ENCODE measurements at places on chromosomes 5 and 9. TPM values are rescaled to one million over a fixed set of nuclear protein-coding genes. Genes with fewer than 3 reads are reported as not detected.

DNA sequence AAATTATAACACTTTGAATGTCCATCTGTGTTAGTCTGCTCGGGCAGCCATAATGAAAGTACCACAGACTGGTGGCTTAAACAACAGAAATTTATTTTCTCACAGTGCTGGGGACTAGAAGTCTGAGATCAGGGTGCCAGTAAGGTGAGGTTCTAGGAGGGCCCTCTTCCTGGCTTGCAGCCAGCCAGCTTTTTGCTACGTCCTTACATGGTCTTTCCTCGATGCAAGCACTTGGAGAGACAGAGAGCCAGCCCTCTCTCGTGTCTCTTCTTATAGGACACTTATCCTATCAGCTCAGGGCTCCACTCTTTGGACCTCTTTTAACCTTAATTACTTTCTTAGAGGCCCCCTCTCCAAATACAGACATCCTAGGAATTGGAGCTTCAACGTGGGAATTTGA lies 351.8 kb downstream of the SPOCK1 start:
- no peak overlapping the region for H3K4me3 ChIP-seq
- no peaks in the 10 kb centered on the region for H3K27me3 ChIP-seq
- H3K36me3 ChIP-seq = no peaks in the 10 kb centered on the region
- peaks cover 41% of the 10 kb centered on the region for H3K4me1 ChIP-seq
- H3K27ac ChIP-seq = peak overlapping the region; percentile 82

DNA sequence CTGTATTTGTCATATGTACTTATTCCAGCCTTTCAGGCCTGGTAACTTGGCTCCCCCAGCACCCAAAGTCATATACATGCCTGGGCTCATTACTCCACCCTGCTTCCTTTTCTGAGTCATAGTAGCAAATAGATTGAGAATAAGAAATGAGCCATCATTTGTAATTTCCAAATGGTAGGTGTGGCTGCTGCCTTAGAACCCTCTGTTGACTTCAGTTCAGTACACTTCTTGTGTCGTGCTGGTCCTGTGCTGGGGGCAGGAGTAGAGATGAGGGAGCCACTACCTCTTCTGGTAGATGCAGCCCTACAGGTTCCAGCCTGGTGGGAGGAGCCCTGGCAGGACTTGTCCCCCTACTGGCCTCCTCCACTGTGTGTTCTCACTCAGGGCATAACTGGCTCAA lies 11.1 kb downstream of the GM2A start:
- no peaks in the 10 kb centered on the region for H3K27me3 ChIP-seq
- H3K27ac ChIP-seq = no peak overlapping the region
- no peak overlapping the region for H3K4me3 ChIP-seq
- DNase-seq = no peak

- no peak overlapping the region for H3K4me3 ChIP-seq
- H3K36me3 ChIP-seq = no peaks in the 10 kb centered on the region
- no peak for DNase-seq
Measured at GRCh38 chr9:137465720-137466388, 6.7 kb upstream of the NSMF start.

GRCh38 chr9:72898784-72899733 lies 53.8 kb downstream of the ALDH1A1 start:
- H3K4me3 ChIP-seq = no peak overlapping the region
- peaks cover 6% of the 10 kb centered on the region for H3K27me3 ChIP-seq
- no peak overlapping the region for H3K27ac ChIP-seq
- DNase-seq = no peak
- no peaks in the 10 kb centered on the region for H3K36me3 ChIP-seq
- no peaks in the 10 kb centered on the region for H3K4me1 ChIP-seq

DNA sequence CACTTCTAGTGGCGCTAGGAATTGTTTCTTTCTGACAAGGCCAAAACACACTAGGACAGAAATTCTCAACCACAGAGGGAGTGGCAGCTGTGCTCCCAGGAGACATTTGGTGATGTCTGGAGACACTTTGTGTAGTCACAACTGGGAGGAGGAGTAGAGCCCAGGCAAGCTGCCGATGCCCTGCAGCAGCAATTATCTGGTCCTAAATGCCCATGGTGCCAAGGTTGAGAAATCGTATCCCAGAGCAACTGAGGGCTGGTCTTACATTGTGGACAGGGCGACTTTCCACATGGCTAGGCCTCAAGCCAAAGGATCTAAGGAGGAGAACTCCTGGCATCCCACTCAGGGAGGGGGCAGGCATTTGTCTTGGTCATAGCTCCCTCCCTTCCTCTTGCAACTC lies 259.9 kb downstream of the GADD45G start:
- DNase-seq = no peak
- no peaks in the 10 kb centered on the region for H3K4me1 ChIP-seq
- H3K27ac ChIP-seq = no peak overlapping the region
- no peak overlapping the region for H3K4me3 ChIP-seq
- H3K36me3 ChIP-seq = no peaks in the 10 kb centered on the region

GRCh38 chr9:4293293-4293941 lies 6.5 kb downstream of the GLIS3 start:
- H3K27me3 ChIP-seq = no peaks in the 10 kb centered on the region
- H3K27ac ChIP-seq = peak overlapping the region; percentile 98
- peaks cover 57% of the 10 kb centered on the region for H3K4me1 ChIP-seq
- H3K4me3 ChIP-seq = no peak overlapping the region

DNA sequence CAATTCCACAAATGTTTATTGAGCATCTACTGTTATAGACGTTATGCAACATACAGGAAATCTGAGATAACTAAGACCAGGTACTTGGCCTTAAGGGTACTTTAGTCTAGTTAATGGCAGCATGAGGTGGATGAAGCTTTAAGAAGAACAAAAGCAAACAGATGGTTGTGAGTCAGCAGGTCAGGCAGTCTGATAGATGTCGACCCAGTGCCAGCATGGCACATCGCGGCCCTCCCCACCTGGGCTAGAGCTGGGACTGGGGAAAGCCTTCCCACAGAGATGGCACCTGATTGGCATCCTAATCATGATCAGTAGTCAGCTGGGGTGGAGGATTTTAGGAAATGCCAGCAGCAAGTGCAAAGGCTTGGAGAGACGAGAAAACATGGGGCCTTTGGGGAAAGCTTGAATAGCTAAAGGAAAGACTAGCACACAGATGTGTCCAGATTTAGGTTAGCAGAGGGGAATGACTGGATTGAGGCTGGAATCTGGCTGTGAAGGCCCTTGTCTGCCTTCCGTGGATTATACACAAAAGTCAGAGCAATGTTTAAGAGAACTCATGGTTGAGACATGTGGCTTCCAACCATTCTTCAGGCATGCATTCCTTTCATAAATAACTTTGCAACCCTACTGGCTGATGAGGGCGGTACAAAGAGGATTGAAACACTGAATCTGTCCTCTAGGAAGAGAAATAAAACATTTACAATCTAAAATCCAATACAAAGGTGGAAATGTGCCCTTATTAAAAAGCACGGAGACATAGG lies 395.4 kb upstream of the WWC1 start:
- no peak for DNase-seq
- H3K4me3 ChIP-seq = no peak overlapping the region
- H3K4me1 ChIP-seq = peaks cover 10% of the 10 kb centered on the region
- H3K36me3 ChIP-seq = no peaks in the 10 kb centered on the region

DNA sequence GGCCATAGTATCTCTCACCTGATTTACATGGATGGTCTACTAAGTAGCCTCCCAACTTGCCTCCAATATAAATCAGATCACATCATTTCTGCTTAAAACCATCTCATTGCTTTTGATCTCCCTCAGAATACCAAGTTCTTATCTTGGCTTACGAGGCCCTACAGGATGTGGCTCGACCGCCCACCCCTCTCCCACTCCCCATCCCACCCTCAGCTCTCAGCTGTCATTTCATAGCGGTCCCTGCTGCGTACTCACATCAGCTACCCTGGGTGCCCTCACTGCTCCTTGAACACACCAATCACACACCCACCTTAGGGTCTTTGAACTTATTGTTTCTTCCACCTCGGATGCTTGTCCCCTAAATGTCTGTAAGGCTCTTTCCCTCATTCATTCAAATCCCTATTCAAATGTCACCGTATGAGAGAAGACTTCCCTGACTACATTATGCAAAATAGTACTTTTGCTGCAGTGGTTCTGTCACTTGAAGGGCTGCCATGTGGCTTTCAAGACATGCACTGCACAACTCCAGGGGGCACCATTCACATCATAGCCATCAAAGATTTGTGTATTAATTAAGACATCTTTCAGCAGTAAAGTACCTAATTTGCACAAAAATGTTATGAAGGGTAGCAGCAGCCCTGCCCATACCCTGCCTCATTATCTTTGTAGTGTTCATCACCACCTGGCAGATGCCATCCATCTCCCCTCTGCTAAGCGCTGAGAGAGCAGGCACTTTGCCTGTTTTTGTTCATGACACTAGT lies 171.1 kb downstream of the ENC1 start:
- H3K4me3 ChIP-seq = no peak overlapping the region
- H3K27ac ChIP-seq = no peak overlapping the region
- H3K4me1 ChIP-seq = no peaks in the 10 kb centered on the region
- no peak for DNase-seq
- no peaks in the 10 kb centered on the region for H3K27me3 ChIP-seq

DNA sequence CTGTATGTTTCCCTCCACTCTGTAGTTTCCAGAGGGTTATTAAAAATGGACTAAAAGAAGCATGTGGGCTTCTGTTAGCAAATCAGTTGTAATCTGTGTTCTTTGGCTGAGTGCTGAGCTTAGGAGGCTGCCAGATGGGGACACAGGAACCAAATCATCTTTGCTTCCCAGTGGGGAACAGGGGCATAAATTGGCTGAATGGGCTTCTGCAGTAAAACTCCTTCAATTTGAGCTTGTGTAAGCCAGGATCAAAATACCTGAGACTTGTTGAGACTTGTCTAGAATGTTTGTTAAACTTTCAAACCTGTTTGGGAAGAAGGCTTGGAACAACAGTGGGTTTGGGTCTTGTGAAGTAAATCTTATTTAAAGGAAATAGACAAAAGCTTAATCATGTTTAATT lies 32.2 kb upstream of the TNFAIP8 start:
- peaks cover 49% of the 10 kb centered on the region for H3K4me1 ChIP-seq
- no peaks in the 10 kb centered on the region for H3K27me3 ChIP-seq
- no peaks in the 10 kb centered on the region for H3K36me3 ChIP-seq

- H3K4me1 ChIP-seq = no peaks in the 10 kb centered on the region
- no peaks in the 10 kb centered on the region for H3K36me3 ChIP-seq
Measured at GRCh38 chr5:99317136-99317535, 388.3 kb upstream of the CHD1 start.

DNA sequence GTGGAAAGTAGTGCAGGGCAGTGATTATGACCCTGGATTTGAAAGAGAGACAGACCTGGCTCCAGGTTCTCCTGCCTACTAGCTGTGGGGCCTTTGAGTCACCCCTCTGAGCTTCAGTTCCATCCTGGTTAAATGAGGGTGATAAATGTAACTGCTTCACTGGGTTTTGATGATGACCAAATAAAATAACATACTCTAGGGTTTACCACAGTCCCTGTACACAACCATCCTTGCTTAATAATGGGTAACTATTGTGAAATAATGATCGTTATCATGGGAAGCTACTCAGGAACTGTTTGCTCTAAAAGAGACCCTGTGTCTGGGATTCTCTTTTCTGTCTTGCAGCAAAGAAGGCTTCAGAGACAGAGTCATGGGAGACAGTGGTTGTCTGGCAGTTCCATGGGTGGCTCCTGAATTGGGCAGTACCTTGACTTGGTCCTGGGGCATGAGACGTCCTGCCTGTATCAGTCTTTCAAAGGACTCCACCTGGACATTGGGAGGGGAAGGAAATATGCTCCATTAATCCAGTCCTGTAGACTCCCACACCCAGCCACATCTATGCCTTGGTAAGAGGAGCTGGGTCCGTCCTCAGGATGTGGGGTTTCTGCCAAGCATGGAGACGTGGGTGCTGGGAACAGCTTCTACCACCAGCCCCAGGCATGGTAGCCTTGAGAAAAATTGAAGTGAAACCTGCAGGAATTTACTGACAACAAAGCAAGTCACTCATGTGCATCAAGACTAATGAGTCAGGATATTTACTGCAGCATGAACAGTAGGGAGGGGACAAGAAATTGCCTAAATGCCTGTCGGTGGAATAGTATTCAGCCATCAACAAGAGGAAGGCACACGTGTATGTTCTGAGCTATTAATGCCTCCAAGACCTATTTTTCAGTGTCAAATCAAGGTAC lies 23.4 kb downstream of the AKNA start:
- peaks cover 24% of the 10 kb centered on the region for H3K4me1 ChIP-seq
- H3K36me3 ChIP-seq = peaks cover 26% of the 10 kb centered on the region
- H3K4me3 ChIP-seq = no peak overlapping the region
- DNase-seq = no peak
- no peak overlapping the region for H3K27ac ChIP-seq
- no peaks in the 10 kb centered on the region for H3K27me3 ChIP-seq

DNA sequence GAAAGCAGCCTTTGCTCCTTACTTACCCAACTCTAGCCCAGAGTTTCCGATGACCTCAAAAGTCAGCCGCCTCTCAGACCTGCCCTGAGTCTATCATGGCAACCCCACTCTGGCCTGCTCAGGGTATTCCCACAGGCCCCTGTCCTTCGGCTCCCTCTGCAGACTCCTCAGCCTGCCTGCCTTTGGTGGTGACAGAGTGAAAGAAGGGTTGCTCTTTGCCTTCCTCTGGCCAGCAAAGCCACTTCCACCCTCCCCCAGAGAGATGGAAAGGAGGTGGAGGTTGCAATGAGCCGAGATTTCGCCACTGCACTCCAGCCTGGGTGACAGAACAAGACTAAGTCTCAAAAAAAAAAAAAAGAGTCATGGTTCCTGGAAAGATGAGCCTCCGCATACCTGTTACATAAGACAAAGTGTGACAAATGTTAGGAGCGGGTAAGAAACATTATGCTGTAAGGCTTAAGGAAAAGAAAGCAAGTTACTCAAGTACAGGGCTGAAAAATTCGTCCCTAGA lies 2.3 kb upstream of the SMIM33 start:
- DNase-seq = no peak
- H3K4me3 ChIP-seq = no peak overlapping the region
- H3K4me1 ChIP-seq = no peaks in the 10 kb centered on the region
- no peaks in the 10 kb centered on the region for H3K36me3 ChIP-seq
- no peak overlapping the region for H3K27ac ChIP-seq

- no peaks in the 10 kb centered on the region for H3K4me1 ChIP-seq
- no peaks in the 10 kb centered on the region for H3K27me3 ChIP-seq
Measured at GRCh38 chr9:101626295-101626694, 31.5 kb upstream of the PPP3R2 start.

DNA sequence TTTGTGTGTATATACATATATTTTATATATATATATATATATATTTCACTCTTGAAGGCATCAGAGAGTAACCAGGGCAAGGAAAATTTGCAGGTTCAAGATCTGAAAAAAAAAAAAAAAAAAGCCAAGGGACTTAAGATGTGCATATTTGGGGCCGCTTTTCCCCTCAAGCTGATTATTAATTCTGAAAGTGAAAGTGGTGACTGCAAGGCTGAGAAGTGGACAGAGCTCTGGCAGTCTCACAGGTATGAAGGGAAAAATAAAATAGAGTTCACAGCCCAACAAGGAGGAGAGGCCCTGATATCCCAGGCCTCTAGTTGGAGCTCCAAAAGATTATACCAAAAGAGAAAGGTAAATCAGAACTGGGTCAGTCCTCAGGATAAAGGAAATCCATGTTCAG lies 234.4 kb upstream of the GAS1 start:
- peaks cover 24% of the 10 kb centered on the region for H3K4me1 ChIP-seq
- no peak for DNase-seq
- no peaks in the 10 kb centered on the region for H3K36me3 ChIP-seq
- no peak overlapping the region for H3K4me3 ChIP-seq
- no peaks in the 10 kb centered on the region for H3K27me3 ChIP-seq

Gene HCN1
- total RNA-seq = not detected

Gene STXBP1
- 72.6 TPM for total RNA-seq

Gene ANXA6
- total RNA-seq = 463 TPM
